Effector CD4-positive, alpha-beta T cell (primary cell): ENCODE measurements at places on chromosomes 4 and X.

- peak; percentile 21 for DNase-seq
Measured at GRCh38 chrX:154750301-154751202, at the start of gene GAB3. Gene GAB3 (minus strand): TSS chrX:154751077. CDS start chrX:154751025, 52 bp downstream.

DNA sequence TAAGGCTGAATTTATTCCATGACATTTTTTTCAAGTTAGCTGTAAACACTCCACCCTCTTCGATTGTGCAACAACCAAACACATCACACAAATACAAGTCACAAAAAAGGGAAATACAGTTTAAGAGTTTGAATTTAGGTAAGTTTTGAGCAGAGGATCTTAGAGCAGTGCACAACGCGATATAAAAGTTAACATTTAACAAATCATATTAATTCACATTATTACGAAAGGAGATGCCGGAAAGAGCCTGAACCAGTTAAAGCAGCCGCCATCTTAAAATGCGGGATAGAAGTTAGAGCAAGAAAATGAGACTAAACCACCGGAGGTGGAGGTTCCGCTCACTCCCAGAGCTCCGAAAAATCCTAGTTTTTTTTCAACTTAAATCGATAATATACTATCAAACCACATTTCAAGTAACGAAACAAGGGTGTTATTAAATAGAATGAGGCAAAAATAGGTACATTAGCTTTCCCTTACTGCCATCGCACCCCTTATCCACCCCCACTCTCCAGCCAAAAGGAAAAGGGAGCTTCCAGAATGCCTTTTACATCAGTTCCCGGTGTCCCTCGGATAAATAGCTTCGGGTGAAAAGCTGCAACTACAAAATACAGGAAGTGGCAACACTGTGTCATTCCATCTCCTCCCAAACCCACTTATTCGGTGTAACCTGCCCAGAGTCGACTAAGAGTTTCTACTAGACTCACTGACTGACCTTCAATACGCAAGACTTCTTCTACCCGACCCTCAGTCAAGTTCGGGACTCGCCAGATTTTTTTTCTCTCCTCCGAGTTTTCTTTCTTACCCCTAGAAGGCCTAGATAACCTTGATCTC lies 1.9 kb downstream of the UBE2D3 start:
- DNase-seq = peak; percentile 7

- no peak for DNase-seq
Measured at GRCh38 chr4:184722798-184723197, 11.1 kb downstream of the CENPU start.

- DNase-seq = no peak
Measured at GRCh38 chrX:45740291-45740690, 539.6 kb upstream of the DIPK2B start.

- DNase-seq = no peak
Measured at GRCh38 chr4:38026158-38026740, 66.1 kb downstream of the PTTG2 start.

DNA sequence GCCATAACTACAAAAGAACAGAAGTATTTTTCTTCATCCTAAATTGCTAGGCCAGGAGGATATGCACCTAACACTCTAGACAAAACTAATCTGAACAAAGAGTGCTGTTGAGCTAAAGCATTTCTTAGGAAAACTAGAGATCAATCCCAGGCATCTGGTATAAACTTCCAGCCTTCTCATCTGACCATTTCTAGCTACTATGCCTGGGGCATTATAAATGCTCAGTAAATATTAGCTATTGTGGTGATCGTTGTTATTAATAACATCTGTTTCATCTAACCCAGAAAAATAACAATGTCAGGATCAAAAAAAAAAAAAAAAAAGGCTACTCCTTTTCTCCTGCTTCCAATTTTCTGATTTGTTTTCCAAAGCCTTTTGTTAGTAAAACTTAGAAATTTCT lies 7.7 kb upstream of the SLC10A6 start:
- no peak for DNase-seq

DNA sequence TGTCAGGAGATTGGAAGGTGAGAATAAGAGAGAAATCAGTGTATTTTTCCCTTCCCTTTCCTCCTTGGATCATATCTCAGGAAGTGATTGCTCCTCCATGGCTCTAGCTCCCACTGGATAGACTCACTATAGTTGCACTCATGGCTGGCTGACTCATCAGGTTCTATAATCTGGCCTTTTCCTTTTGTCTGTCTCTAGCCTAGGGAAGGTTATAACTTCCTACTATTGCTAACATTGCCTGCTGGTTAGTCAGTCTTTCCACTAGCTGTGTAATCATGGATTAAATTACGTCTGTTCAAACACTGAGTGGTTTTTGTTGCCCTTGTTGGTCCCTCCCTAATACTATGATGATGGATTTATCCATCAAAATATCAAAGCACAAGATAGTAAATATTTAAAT lies 195.5 kb upstream of the VEGFC start:
- no peak for DNase-seq

DNA sequence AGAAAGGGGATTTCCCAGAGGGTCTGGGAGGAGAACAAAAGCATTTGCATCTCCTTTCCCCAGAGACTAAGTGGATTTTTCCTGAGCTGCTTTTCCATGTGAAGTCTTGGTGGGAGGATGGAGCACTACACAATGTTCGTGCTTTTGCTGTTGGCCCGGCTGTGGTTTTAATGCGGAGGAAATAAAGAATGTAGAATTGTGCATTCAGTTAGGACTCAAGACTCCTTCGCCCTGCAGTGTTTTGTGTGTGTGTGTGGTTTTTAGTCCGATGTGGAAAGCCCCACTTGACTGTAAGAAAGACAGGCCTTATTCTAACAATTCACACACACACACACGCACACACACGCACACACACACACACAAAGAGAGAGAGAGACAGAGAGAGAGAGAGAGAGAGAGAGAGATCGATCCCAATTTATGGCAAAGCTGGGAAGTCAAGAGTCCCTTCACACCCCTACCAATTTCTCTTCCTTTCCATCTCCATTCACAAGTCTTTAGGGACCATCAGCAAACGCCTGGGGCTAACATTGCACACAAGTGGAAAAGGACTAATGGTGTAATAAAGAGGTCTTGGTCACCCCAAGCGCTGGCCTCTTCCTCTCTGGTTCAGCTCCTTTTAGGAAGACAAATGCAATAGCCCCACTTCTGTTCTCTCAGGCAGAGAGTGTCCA lies 44.2 kb downstream of the CLDN34 start:
- DNase-seq = no peak

- no peak for DNase-seq
Measured at GRCh38 chrX:119573840-119574393, 446 bp upstream of the UBE2A start.

- no peak for DNase-seq
Measured at GRCh38 chr4:21476757-21477156, 471.8 kb downstream of the KCNIP4 start.

DNA sequence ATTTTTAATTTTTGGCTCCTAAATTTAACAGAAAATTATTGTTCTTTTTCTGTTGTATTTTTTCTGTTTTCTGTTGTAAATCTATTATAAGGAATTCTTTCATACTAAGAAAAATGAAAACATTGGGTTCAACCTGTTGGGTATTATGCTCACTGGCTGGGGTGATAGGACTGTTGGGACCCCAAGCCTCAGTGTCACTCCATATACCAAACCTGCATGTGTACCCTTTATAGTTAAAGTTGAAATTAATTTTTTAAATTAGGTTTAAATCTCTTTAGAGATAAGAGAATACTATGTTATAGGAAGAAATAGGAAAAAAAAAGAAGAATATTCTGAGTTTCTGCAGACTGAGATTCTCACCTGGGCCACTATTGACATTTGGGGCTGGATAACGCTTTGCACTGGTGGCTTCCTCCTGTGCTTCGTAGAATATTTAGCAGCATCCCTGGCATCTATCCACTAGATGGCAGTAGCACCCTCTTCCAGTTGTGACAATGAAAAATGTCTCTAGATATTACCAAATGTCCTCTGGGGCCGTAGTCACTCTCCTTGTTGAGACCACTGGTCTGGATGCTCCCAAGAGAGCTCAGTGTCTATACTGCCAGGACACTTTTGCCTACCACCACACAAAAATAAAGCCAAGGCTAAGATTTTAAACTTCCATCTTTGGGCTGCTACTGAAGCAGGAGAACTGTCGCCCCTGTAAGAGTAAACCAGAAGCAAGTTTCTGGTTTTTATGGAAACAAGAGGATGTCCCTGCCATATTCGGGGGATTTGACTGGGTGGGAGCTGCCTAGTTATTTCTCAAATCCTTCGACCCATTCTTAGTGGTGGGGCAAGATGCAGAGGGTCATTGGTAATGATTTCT lies 22.4 kb upstream of the CLTRN start:
- DNase-seq = peak; percentile 65

- no peak for DNase-seq
Measured at GRCh38 chr4:168587411-168588125, 90.7 kb downstream of the PALLD start.

- no peak for DNase-seq
Measured at GRCh38 chr4:98657531-98658286, 702 bp downstream of the TSPAN5 start.

GRCh38 chr4:130722361-130722760 lies 1626.4 kb downstream of the C4orf33 start:
- no peak for DNase-seq

GRCh38 chr4:159837071-159837470 lies 734.2 kb downstream of the RAPGEF2 start:
- no peak for DNase-seq

DNA sequence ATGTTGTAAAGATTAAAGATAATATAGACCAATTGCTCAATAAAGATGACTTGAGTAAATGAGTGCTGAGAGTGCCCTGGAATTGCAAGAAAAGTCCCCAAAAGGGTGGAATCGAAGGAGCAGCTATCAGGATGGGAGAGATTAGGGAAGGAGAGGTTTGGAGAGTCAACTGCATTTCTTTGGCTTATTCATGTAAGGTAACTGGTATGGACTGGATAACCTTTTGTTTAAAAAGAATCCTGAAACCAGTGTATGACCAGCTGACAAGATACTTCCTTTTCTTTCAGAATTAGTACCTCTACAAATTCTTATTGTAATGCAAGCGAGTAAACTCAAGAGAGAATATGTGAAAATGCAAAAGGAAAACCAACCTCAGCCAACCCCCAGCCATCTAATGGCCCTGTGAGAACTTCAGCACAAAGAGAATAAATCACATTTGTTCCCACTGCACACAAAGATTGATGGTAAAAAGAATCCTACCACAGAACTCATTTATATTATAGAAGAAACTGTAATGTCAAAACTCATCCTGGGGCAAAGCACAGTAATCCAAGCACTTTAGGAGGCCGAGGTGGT lies 24.5 kb upstream of the SPP1 start:
- no peak for DNase-seq

DNA sequence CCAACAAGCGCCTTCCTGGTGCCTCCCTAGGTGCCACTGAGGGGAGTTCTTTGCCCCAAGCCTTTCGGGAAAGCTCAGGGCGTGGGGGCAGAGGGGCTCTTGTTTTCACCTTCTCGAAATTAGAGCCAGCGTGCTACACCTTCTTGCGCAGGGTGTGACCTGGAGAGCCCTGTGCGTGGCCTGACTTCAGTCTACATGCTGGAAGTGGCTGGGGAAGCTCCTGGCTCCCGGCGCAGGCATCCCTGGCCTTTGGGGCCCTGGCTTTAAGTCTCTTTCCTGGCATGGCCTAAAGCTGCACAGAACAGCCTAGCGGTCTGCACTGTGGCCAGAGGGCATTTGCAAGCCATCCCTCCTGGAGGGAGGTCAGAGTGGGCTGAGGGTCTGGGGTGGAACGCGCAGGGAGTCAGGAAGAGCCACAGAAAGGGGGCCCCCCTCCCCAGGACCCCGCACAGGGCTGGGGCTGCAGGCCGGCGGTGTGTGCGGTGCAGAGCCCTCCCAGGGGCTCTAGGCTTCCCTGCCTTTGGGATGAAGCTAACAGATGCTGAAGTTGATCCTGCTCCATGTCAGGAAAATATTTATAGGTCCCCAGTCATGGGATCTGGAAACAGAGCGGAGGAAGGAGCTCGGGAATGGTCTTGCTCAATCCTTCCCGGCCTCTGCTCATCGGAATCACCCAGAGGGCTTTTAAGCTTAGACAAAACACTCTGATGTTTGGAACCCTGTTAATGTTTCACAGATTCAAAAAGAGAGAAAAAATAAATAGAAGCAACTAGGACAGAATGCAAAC lies 781 bp upstream of the SPON2 start:
- DNase-seq = no peak

- no peak for DNase-seq
Measured at GRCh38 chrX:142149919-142150318, 55.2 kb downstream of the MAGEC2 start.

DNA sequence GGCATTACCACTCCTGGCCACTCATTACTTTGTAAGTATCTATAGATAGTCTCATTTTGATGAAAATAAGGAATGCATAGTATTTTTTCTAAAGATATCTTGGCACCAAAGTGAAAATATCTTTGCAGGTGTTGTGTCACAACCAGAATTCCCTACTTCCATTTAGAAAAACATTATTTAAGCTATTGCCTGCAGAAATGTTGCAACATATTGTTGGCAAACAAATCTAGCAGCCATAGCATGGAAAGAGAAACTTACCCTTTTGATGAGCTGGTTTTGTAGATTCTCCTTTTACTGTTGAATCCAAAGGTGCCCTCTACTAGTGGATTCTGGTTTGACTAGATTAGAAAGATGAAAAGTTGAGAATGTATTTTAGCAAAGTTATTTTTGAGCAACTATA lies 138.8 kb downstream of the AREG start:
- DNase-seq = no peak

DNA sequence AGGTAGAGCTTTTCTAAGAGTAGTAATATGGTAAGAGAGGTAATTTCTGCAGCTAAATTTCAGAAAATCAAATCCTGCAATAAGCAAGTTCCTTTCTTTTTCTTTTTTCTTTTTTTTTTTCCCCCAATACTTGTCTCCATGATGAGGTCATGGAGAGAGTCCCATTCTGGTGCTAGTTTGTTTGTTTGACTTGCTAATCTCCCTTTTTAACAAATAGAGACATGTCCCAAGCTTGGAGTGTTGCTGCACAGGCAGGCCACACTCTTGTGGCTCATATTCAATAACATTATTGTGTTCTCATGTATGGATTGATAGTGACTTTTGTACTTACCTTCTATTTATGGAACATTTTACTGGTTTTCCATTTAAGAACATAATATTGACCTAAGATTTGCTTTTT lies 25.5 kb downstream of the PTPN13 start:
- DNase-seq = no peak

- no peak for DNase-seq
Measured at GRCh38 chr4:6501171-6501570, 28.8 kb upstream of the PPP2R2C start.
